Right cardiac atrium (tissue), 5 donors: ENCODE measurements at places on chromosomes 1 and 21.

- DNase-seq: peak; percentile 97
Measured at GRCh38 chr1:145859491-145860023, 676 bp upstream of the PIAS3 start.

DNA sequence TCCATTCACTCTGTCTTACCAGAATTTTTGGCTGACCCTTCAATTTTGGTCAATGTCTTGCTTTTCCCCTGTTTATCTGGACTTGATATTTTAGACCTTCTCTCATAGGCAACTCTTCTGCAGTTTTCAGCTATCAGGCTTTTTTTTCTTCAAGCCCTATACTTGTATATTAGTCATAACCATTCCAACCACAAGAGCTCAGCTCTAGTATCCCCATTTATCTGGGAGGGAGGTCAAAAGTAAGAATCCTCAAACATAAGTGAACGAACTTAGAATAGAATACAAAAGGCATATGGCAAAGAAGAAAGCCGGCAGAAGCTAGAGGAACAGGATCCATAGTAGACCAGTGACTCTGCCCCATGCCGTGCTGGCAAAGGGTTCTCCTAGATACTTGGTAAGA, 45.9 kb upstream of the TNFSF4 start:
- DNase-seq: no peak

DNA sequence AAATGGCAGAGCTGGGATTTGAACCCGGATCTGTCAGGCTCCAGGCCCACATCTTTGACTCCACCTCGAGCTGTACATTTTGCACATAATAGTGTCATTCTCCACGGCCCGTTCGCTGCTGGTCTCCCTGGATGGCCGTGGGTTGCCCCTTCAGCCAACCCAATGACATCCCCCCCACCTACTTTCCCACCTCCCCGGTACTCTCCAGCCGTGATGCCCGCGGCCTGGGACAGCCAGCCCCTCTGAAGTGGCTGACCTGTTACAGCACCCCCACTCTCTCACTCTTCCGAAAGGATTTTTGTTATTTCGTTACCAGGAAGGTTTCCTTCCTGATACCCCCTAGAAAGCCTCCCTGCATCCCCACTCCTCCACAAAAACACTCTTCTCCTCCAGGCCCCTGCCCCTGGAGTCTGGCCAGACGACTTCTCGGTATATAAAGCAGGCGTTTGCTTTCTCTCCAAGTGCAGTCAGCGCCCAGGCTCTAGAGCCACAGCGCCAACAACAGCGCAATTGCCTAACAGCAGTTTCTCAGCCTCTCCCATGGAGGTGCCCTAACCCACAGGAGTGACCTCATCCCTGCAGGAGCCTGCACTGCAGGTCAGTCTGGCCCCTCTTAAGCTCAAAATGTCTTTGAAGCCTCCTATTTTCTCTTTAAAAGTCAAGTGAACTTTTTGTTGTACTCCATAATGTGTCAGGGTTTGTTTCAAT, 14.5 kb upstream of the GJB5 start:
- DNase-seq: no peak

DNA sequence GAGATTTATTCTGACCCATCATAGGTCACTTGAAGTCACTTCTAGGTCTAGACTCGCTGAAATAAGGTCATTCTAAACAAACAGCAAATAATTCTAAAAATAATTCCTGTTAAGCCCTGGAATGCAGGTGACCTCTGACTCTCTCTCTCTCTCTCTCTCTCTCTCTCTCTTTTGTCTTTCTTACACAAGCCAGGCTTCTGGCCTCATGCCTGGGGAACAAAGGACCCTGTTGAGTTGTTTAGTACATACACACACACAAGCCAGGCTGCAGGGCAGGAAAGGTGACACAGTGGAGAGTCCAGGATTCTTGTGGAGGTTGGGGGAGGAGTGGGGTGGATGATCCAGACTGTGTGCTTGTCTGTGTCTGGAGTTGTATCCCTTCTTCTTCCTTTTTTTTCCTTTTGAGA, 4.0 kb upstream of the MEX3A start:
- peak; percentile 49 for DNase-seq

- DNase-seq: no peak
Measured at GRCh38 chr1:199753513-199753912, 274.0 kb upstream of the NR5A2 start.

- DNase-seq: no peak
Measured at GRCh38 chr1:171803045-171803444, 21.6 kb downstream of the METTL13 start.

GRCh38 chr1:10696977-10697376, 99.5 kb downstream of the CASZ1 start:
- DNase-seq: no peak

- no peak for DNase-seq
Measured at GRCh38 chr1:51523931-51524330, 4.9 kb upstream of the EPS15 start.

DNA sequence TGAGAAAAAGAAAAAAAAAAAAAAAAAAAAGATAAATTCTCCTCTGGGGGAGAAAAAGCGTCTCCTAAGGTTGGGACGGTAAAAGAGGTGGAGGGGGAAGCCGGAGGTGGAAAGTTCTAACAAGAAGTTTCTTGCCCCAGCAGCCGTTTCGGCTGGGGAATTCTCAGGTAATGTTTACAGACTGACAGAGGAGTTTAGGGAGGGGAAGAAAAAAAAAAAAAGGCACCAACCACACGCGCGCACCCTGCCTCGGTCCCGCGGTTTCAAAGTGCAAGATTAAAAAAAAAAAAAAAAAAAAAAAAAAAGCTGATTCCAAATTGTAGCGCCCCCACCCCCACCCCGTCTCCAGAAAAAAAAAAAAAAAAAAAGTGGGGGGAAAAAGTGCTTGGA, 504 bp downstream of the DHRS3 start:
- no peak for DNase-seq

- DNase-seq: no peak
Measured at GRCh38 chr1:72606216-72606810, 324.0 kb upstream of the NEGR1 start.

DNA sequence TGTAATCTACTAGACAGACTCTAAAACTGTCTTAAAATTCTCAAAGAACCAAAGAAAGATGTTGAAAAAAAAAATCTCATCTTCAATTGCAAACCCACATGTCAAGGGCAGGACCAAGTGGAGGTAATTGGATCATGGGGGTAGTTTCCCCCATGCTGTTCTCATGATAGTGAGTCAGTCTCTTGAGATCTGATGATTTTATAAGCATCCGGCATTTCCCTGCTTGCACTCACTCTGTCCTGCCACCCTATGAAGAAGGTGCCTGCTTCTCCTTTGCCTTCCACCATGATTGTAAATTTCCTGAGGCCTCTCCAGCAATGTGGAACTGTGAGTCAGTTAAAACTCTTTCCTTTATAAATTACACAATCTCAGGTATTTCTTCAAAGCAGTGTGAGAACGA, 257.0 kb downstream of the HHIPL2 start:
- DNase-seq: no peak

- DNase-seq: no peak
Measured at GRCh38 chr1:86773341-86774288, 69.2 kb downstream of the SH3GLB1 start.

DNA sequence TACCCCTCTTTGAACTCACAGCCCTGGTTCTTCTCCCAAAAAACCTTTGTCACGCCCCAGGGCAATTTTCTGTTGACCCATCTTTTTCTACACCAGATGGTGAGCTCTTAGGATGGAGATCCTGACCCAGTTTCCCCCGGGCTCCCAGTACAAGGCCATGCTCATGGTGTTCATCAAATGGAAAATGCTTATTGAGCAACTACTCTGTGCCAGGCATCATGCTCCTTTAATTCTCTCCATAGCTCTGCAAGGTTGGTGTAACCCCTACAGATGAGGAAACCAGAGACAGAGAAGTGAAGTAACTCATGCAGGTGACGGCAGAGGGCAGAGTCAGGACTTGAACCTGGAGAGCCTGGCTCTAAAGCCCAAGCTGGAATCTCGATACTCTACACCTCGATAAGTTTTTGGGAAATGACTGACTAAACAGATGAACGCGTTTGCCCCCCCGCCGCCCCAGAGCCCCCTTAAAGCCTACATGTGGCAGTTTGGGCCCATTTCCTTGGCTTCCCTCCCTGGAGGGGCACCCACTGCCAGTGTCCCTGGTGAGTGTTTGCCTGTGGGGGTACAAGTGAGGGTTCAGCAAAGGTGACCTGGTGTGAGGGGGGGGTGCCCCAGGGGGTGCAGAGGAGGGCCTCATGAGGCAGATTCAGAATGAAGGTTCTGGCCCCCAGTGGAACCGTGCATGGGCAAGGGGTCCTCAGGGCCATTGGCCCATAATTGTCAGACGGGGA, 30.2 kb upstream of the RUNX3 start:
- DNase-seq: no peak

GRCh38 chr1:97761637-97762036, 159.2 kb downstream of the DPYD start:
- DNase-seq: no peak

GRCh38 chr1:89190017-89190416, 8.7 kb downstream of the GBP4 start:
- DNase-seq: no peak

- DNase-seq: no peak
Measured at GRCh38 chr1:201255479-201256362, 27.6 kb upstream of the PKP1 start.

DNA sequence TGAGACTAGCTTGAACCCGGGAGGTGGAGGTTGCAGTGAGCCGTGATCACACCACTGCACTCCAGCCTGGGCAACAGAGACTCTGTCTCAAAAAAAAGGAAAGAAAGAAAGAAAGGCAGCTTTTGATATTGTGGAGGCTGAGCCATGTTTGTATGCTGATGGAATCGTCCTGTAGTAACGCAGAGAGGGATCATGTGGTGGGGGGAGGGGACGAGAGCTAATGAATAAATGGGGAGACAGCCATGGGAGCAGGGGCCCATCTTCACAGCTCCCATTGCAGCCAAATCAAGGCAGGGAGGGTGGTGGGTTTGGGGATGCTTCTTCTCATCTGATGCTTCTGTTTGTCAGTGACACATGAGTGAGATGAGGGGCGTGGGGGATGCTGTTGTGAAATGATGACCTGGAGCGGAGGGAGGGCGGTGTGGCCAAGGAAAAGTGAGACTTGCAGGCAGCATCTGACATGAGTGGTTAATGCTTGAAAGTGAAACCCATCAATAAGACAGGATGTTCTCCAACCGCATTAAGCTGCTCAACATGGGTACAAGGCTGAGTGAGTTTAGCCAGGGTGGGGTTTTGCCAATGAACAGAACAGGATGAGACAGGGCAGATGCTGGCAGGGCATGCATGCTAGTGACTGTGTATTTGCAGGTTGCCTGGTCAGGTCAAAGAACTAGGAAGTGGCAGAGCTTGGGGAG, 16.7 kb downstream of the SPATA21 start:
- no peak for DNase-seq
